Fibroblast of skin of scalp (primary cell): ENCODE measurements at places on chromosomes 1 and 21.

DNA sequence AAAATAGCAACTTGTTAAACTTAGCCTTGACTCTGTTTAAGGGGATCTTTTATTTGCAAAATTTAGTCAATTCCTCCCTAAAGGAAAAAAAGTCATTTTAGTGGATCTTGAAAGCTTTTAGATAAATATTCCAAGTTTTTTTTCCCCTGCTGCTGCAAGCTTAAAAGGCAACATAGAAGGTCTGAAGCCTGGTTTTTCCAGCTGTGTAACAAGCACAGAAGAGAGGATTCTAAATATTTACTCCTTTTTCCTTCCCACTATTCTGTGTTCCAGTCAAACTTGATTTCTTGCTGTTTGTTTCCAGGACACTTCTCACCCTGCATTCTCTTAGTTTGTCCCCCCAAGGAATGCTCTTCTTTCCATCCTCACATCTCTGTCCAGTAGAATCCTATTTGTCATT lies 86.7 kb downstream of the NFIA start:
- no peak for DNase-seq

DNA sequence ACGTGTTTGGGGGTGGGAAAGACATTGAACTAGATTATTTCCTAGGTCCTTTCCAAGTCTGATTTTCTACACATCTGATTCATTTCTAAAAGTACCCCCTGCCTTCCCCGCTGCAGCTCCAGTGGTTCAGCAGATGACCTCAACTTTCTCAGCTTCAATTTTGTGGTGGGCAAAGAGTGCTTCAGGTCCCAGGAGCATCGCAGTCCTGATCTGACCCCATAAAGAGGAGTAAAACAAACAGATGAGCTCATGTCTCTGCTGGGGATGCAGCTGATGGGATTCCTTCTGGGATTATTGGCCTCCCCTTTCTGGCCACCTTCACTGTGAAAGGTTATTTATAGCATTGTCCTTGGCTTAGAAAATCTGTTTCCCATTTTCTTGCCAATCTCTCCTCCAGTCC lies 337.0 kb upstream of the PLXNA2 start:
- peak; percentile 66 for DNase-seq

- peak; percentile 54 for DNase-seq
Measured at GRCh38 chr21:16002874-16003466, 273.2 kb downstream of the USP25 start.

- peak; percentile 35 for DNase-seq
Measured at GRCh38 chr1:20551945-20552727, at the start of gene FAM43B. FAM43B (plus strand) TSS chr1:20552573; CDS start chr1:20552974, 401 bp downstream.

- peak; percentile 53 for DNase-seq
Measured at GRCh38 chr1:30111431-30111830, 612.0 kb downstream of the MATN1 start.

GRCh38 chr1:112169517-112169916 lies 180.0 kb upstream of the KCND3 start:
- no peak for DNase-seq

DNA sequence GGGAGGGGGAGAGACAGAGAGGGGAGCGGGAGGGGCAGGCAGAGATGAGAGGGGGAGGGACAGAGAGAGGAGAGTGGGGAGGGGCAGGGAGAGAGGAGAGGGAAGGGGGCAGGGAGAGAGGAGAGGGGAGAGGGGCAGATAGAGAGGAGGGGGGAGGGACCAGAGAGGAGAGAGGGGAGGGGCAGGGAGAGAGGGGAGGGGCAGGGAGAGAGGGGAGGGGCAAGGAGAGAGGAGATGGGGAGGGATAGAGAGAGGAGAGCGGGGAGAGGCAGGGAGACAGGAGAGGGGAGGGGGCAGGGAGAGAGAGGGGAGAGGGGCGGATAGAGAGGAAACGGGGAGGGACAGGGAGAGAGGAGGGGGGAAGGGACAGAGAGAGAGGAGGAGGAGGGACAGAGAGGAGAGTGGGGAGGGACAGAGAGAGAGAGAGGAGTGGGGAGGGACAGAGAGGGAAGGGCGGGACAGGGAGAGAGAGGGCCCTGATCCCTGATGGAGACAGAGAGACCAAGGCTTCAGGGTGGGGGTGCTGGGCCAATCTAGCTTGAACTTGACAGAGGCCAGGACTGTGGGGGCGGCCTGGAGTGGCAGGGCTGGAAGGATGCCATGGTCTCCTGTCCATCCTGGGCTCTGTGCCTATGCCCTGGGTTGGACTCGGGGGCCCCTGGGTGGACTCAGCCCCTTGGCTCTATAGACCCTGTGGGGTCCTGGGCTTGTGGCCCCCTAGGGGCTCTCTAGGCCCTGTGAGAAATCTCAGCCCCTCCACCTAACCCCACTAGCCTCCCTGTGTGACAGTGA lies 43.6 kb downstream of the DMRTB1 start:
- DNase-seq: peak; percentile 83

- DNase-seq: peak; percentile 2
Measured at GRCh38 chr1:247077876-247078257, 744 bp downstream of the ZNF670 start.
